Mucosa of descending colon (tissue), 3 donors: ENCODE measurements at places on chromosomes 5 and 9.
A peak's percentile ranks its signal among the peaks of the same experiment; 100 is the strongest.

- no peak for DNase-seq
These were observed 151.5 kb downstream of the ISOC1 start for GRCh38 chr5:129246088-129246487.

DNA sequence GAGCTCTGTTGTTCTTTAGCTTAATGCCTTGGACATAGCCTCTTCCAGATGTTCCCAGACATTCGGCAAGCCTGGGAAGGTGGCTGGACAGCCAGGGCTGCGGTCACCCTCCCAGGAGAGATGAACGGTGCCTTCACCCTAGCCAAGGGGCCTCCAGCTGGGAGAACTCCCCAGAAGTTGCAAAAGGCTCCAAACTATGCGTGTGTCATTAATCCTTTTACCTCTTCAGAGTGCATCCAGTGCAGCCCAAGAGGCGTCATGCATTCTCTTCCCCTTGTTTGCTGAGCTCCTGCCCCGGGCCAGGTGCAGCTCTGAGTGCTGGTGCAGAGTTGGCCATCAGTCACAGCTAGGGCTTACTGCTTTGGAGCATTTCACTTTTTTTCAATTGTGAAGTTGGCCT is 22.8 kb downstream of the HMCN2 start:
- DNase-seq = no peak

DNA sequence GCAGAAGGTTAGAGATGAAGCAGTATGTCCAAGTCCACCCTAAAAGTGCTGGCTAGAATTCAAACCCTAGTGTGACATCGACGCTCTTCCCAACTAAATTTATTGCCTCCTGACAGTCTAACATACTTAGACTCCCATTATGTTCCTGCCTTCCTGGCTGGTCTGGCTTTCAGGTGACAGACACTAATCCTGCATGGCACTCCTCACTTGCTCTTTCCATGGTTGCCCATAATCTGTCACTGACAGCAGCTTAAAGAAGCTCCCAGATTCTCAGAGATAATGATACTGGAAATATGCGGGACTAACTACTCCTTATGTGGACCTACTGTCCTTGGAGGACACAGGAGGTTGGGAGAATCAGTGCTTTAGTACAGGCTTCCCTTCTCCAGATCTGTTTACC is 41.7 kb upstream of the HTR1A start:
- DNase-seq = no peak

DNA sequence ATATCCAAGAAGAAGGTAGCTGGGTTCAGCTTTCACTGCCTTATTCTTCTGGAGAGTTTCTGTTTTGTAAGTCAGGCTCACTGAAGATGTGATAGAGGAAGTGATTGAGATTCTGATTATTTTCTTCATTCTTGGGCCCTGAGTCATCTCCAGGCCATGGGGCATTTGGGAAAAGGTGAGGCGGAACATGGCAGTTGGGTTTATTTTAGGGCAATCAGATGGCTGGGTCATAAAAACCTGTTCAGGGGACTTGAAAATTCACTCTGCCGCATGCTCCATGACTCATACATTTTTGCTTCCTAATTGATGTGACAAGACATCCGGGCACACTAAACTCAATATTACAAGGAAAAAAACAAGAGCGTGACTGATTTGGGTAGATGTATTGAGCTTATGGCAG is 265.7 kb upstream of the KLF4 start:
- peak; percentile 77 for DNase-seq

DNA sequence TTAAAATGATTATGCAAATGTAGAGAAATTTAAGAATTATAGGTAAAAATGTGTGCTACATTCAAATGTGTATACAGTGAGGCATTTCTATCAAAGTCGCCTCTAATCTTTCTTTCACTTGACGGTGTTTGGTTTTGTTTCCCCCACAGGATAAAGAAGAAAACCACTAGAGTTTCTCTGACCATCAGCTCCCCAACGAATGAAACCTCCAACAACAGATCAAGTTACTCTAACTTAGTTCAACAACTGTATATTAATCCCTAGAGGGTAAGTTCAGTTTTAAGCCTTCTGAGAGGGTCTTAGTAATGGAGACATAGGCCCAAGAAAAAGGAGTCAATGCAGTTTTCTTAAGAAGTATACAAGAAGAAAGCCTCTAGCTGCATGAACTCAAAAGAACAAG is 11.5 kb upstream of the MYOT start:
- DNase-seq = no peak

DNA sequence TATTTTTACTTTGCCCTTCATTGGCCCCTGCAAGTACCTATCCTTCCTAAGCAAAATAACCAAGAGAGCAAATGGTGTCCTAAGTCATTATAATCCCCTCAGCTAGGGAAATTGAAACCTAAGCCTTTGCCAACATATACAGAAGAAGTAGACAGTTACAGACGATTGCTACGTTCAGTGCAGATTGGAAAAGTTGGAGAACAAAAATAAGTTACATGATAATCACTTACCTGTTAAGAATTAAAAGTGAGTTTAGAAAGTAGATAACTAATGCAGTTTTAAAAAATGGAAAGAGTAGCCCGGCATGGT is 244.8 kb downstream of the MPDZ start:
- DNase-seq = no peak

- DNase-seq = no peak
These were observed 39.9 kb upstream of the RNF130 start for GRCh38 chr5:180111273-180112002.

- DNase-seq = no peak
These were observed 117.2 kb downstream of the NRG2 start for GRCh38 chr5:139925650-139926640.

DNA sequence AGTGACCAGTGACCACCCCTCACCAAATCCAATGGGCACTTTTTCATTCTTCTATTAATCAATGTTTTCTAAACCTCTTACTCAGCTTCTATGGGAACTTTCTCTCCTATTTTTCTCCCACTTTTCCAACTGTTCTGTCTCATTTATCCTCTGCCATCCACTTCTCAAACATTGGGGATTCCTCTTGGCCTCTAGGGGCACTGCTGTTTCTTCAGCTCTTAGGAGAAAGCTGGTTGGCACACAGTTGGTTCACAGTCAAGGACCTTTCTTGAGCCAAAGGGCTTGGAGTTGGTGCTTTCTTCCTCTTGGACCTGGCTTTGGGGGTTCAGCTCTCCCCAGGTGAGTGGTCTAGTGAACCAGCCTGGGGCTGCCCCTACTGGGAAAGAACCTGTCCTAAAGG is 112.2 kb upstream of the LHFPL2 start:
- no peak for DNase-seq

- no peak for DNase-seq
These were observed 177.0 kb upstream of the MVB12B start for GRCh38 chr9:126149661-126150060.

DNA sequence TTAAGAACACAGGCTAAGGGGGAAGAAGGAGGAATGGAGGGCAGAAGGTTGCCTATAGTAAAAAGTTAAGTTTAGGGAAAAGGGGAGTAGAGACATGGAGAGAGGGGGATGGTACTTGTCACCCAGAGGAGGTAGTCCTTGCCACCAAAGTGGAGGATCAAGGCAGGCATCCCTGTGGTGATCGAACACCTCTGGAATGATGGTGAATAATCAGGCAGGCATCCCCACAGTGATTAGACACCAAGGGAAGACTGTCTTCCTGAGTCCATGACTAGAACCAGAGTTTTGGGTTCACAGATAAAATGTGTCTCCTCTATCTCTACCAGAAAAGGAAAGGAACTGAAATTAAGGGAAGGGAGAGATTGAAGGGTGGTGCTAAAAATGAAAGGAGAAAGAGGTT is 19.2 kb upstream of the HMGCS1 start:
- DNase-seq = no peak

DNA sequence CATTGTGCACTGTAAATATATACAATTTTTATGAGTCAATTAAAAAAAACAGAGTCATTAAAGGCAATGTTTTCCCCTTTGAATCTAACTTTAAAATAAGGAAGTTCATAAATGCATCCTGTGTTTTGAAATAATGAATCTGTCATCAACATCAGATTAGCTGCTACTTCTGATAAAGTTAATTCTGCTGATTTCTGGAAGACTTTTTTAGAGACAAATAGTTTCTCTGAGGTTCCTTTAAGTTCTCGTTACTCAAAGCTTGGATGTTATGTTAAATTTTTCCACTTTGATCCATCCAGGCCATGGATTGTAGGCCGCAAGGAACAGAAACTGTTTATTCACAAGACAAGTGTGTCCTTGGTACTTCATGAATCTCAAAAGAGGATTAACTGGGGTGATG is 115.5 kb downstream of the CARTPT start:
- DNase-seq = no peak

GRCh38 chr9:89137542-89138462 is 40.8 kb downstream of the SHC3 start:
- peak; percentile 47 for DNase-seq

- no peak for DNase-seq
These were observed 45.4 kb downstream of the TMEM245 start for GRCh38 chr9:109074236-109074889.

GRCh38 chr9:73223594-73223993 is 71.9 kb downstream of the ANXA1 start:
- DNase-seq = no peak

GRCh38 chr9:73093740-73094379 is 57.8 kb upstream of the ANXA1 start:
- DNase-seq = no peak

- no peak for DNase-seq
These were observed 86.3 kb upstream of the C9orf72 start for GRCh38 chr9:27659571-27659970.

- DNase-seq = no peak
These were observed 153.9 kb downstream of the SMARCA2 start for GRCh38 chr9:2169035-2169434.

DNA sequence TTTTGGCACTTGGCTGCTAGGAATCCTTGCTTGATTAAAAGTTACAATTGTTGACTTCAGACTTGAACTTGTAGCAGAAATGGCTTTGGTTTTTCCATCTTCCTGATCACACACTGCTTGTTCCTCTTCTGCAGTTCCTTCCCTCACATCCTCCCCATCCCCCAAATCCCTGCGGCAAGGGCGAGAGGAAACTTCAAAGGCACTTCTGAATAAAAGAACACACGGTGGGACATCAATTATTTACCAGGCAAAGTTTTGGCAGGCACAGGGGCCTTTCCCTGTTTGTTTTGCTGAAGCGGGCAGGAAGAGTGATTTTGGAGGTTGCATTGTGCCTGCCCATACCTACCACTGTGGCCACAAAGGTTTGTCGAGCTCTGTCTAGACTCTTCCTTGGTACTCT is 260.9 kb downstream of the KIF4B start:
- no peak for DNase-seq

DNA sequence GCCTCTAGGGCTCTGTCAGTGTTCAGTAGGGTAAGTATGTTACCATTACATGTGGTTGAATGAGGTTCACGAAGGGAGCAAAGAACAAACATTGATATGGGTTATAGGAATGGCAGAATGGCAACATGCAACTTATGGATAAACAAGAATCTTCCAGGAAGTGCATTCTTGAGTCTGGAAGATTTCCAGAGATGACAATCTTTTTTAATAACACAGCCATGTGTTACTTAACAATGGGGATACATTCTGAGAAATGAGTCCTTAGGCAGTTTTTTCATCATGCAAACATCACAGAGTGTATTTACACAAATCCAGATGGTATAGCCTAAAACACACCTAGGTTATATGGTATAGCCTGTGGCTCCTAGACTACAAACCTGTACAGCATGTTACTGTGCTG is 9.1 kb upstream of the SLC28A3 start:
- DNase-seq = no peak
